ENCODE measurements at places on chromosomes 3 and 15.
A peak's percentile ranks its signal among the peaks of the same experiment; 100 is the strongest.

DNA sequence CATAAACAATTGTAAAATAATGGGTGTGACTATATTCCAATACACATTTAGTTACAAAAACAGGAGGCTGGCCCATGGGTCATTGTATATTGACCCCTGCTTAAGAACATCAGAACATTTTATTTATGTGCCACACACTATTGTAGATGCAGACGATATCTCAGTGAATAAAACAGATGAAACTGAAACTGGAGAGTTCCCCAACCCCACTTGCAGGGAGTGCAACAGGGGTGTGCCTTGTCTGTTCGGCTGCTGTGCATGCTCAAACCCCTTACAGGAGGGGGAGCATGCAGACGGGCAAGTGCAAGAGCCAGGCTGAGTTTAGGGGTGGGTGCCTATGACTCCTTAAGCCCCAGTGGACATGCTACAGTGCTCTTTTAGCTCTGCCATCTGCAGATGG, 509.6 kb downstream of the IGSF11 start:
- no peak for DNase-seq

DNA sequence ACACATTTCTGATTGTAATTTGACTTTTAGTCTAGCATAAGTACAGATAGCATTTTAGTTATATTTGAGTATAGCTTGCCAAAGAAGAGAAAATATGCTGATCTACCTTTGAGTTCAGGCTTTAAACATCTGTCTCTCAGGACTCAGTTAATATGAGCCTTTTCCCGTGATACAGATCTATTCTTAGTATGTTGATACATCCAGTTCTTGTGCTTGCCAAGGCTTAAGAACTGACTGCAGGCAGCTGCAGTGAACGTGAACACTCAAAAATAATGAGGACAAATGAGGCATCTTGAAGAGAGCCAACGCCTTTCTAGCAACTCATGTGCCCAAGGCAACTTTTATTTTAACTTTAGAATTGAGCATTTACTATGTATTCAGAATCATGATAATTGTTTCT, 325.5 kb downstream of the SI start:
- DNase-seq = no peak

DNA sequence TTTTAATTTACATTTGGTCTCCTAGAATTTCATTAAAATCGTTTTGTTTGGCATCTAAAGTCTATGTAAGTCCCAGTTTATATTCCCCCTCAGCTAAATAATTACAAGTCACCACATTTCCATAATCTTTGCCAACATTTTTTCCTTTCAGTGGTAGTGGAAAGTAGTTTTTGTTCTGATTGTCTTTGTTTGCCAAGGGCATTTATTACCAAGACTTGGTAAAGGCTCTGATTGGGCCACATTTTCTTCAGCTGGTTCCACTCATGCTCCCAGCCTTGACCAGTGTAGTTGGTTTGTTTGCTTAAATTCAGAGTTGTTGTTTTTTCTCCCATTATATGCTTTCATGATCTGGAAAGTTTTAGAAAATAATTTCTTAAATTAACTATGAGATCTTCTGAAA, 153.4 kb upstream of the MME start:
- no peak for DNase-seq

DNA sequence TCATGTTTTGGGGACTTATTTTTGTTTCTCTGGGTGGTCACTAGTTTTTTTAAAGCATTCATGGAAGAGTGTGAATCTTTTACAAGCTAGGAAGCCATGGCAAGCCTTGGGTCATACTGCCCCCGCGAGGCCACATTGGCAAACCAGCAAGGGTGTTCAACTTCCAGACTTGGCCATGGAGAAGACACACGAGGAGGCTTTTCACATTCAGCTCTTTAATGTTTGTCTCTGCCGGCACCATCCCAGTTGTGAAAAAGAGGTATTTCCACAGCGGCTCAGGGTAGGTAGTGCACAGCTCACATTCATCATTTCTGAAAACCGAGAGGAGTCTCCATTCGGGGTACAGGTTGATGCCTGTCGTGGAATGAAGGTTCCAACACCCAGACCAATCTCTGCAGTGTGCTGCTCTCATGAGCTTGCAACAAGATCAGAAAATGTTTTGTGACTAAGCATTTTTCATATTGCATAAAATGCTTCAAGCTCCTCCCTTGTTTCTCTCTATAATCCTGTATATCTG, 7.7 kb downstream of the CCR5 start:
- peak; percentile 81 for DNase-seq

DNA sequence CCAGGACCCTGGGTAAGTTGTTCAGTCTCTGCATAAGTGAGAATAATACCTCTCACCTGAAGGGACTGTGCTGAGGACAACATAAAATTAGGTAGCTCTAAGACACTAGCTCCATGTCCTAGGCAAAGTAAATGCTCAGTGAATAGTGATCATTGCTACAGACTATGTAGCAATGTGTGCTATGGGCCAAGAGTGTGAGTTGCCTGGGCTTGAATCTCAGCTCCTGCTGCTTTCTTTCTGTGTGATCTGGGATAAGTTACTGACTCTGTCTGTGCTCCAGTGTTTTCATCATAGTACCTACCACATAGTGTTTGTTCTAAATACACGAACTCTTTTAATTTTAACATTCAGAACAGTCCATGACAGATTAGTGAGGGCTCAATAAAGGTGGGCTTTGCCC, 81.1 kb upstream of the MFGE8 start:
- DNase-seq = no peak

DNA sequence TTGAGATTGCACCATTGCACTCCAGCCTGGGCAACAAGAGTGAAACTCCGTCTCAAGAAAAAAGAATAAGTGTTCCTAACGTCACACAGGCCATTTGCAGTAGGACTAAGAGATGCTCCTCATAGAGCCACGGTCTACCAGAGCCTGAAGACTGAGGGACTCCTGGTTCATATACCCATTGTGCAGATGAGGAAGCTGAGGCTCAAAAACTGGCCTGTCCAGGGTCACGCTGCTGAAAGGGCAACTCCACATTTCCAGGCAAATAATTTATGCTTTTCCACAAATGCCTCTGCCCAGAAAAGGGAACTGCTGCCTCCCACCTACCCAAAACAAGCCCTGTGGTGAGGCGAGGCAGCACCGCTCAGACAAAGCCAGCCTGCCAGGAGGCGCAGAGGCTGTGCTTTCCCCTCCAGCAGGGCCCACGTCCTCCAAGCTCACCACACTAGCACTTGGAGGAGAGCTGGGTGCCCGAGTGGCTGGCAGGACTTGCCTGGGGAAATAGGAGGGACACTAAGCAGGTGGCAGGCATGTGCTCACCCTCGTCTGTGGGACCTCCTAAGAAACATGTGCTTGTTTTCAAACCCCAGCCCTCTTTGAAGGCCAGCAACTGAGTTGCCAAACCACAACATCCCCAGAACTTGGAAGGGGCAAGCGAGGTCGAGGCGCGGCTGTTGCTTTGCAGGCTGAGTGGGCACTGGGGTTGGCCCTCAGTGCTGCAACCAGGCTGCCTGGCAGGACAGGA, 195.6 kb downstream of the XXYLT1 start:
- no peak for DNase-seq

GRCh38 chr3:97680210-97680609, 84.3 kb upstream of the ARL6 start:
- no peak for DNase-seq

GRCh38 chr3:132843851-132844553, 121.8 kb upstream of the NPHP3 start:
- no peak for DNase-seq

- no peak for DNase-seq
Observed at GRCh38 chr3:101635345-101635744, 41.6 kb downstream of the ZBTB11 start.

- DNase-seq = no peak
Observed at GRCh38 chr15:52575072-52575471, 6.2 kb upstream of the ARPP19 start.

- no peak for DNase-seq
Observed at GRCh38 chr3:73622091-73622805, 2.5 kb downstream of the PDZRN3 start.

DNA sequence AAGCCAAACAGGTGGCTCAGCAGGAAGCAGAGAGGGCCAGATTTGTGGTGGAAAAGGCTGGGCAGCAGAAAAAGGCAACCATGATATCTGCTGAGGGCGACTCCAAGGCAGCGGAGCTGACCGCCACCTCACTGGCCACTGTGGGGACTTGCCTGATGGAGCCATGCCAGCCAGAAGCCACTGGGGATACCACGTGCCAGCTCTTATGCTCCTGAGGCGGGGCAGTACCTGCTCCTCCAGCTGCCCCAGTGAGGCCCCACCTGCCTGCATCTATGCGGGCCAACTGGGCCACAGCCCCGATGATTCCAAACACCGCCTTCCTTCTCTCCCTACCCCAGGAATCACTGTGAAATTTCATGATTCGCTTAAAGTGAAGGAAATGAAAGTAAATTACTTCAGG, 22.9 kb upstream of the ARIH1 start:
- DNase-seq = no peak

- no peak for DNase-seq
Observed at GRCh38 chr3:43243590-43244587, 42.5 kb upstream of the SNRK start.

DNA sequence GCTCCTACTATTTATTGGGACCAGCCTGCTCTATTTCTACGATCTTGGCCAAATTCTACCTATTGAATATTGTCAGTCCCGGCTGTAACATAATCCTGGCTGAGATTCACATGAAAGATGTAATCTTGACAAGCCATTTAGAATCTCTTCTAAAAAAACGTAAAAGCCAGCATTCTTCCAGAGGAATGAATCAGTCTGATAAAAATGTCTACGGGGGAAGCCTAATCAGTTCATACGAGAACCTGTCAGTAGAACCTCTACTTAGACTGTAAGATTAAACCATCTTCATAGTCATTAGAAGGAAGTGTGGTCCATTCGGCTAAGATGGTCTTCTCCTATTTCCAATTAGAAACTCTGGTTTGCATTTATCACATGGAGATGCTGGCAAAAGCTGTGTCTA, 147.2 kb upstream of the WNT5A start:
- no peak for DNase-seq

- DNase-seq = peak; percentile 52
Observed at GRCh38 chr3:187016639-187017345, 86.5 kb downstream of the ST6GAL1 start.

DNA sequence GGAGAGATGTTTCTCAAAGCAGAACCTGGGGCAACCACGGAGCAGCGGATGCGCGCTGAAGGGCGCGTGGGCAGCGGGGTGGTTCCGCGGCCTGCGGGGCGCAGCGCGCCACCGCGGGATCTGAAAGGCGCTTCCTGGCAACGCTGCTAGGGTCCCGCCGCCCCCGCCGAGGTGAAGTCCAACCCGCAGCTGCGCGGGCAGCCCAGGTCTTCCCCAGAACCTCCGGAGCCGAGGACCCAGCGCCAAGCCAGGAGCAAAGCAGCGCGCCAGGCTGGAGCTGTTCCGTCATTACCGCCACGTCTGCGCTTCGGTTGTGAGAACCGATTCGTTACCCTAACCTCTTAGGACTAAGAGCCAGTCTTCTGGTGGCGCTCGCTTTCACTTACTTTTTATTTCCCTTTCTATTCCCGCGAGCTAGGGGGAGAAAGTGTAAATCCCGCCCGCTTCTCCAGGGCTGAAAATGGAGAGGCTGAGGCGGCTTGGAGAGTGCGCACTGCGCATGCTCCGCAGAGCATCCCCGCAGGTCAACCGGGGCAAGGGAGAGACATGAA, 3.2 kb upstream of the GABRG3 start:
- DNase-seq = no peak

GRCh38 chr3:126270145-126270811, 86.9 kb downstream of the KLF15 start:
- DNase-seq = peak; percentile 20

GRCh38 chr3:144687862-144688261, 716.2 kb downstream of the DIPK2A start:
- no peak for DNase-seq

GRCh38 chr3:175003590-175003989, 144.5 kb downstream of the NAALADL2 start:
- no peak for DNase-seq

DNA sequence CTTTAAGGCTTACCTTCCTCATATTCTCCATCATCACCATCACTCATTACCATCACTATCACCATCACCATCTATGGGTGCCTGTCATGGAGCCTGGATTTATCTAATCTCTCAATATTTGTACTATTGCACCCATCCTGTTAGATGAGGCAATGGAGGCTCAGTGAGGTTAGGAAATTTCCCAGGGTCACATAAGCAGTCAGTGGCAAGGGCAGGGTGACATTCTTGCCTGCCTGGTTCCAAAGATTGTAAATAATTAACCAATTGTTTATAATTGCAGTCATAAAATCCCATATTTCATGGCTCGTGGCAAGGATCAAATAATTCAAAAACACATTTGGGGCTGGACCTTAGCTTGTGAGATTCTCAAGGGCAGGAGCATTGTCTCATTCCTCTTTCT, 55.2 kb downstream of the MGLL start:
- no peak for DNase-seq

- no peak for DNase-seq
Observed at GRCh38 chr3:129360171-129360611, 68.2 kb downstream of the EFCAB12 start.

DNA sequence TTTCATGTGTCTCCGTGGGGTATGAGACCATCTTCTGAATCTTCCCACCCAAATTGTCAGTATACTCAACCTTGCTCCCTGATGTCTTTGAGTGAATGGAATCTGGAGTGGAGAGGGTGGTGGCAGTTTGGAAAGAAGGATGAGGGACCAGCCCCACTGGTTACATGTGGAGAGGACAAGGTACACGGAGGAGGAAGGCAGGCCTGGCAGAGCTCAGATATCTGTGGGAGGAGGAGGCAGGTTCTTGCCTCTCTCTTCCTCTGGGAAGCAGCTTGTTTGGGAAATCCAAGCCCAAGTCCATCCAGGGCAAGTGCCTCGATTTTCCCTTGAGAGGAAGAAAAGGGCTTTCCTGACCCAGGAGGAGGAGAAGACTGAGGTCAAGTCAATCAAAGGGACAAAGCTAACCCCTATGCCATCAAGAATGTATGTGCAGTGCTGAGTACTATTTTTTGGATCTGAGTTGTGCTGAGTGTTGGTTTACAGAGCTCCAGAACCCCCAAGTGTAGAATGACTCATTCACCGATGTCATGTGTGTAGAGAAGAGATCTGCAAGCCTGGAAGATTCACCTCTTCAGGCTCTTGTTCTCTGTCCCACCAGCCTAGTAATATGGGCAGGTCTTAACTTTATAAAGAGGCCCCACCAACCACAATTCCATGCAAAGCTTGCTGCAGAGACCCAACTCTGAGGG, 19.8 kb upstream of the LOXL1 start:
- no peak for DNase-seq

DNA sequence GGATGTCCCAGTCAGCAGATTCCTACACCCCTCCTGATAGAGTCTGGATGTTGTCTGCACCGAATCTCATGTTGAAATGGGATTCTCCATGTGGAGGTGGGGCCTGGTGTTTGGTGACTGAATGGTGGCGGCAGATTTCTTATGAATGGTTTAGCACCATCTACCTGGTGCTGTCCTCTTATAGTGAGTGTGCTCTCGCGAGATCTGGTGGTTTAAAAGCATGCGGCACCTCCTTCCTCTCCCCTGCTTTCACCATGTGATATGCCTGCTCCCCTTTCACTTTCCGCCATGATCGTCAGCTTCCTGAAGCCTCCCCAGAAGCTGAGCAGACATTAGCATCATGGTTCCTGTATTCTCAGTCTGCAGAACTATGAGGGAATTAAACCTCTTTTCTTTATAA, 135.2 kb upstream of the SLC6A11 start:
- no peak for DNase-seq

All from activated CD8-positive, alpha-beta memory T cell treated with anti-CD3 and anti-CD28 coated beads, Interleukin-2, amount 50 U/mL, for 48 hours (primary cell).